NAMALWA (cell line): ENCODE measurements at places on chromosomes 4 and X.

DNA sequence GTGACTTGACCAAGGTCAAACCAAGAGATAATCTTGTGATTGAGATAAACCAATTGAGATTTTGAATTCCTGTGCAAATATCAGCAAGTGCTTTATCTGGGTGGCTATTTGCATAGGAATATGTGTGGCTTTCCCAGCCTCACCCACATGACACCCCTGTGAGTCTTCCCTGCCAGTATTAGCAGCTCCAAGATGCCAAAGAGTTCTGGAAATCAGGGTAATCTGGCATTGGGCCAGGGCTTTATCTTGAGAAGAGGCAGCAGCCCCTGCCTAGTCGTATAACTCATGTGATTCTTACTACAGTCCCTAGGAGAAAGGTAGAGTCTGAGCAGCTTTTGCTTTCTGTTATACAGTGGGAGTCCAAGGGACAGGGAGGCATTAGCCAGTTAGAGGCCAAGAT is 87.7 kb downstream of the RLIM start:
- DNase-seq: no peak

DNA sequence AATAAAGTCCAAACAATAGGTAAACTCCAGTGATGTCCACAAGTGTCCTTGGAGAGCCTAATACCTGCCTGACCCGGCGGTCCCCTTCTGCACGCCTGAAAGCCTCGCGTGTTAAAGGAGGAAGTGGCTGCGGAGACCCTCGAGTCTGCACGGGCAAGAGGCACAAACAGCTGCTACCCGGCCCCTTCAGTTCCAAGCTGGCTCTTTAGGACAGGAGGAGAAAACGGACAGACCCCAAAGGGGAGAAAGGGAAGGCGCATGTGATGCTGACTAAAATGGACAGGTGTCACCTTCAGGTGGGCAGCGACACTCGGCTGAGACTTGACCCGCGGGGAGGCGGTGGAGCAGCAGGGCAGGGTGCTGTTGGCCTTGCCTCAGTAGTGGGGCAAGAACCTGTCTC is 102.7 kb upstream of the TENM3 start:
- DNase-seq: no peak

DNA sequence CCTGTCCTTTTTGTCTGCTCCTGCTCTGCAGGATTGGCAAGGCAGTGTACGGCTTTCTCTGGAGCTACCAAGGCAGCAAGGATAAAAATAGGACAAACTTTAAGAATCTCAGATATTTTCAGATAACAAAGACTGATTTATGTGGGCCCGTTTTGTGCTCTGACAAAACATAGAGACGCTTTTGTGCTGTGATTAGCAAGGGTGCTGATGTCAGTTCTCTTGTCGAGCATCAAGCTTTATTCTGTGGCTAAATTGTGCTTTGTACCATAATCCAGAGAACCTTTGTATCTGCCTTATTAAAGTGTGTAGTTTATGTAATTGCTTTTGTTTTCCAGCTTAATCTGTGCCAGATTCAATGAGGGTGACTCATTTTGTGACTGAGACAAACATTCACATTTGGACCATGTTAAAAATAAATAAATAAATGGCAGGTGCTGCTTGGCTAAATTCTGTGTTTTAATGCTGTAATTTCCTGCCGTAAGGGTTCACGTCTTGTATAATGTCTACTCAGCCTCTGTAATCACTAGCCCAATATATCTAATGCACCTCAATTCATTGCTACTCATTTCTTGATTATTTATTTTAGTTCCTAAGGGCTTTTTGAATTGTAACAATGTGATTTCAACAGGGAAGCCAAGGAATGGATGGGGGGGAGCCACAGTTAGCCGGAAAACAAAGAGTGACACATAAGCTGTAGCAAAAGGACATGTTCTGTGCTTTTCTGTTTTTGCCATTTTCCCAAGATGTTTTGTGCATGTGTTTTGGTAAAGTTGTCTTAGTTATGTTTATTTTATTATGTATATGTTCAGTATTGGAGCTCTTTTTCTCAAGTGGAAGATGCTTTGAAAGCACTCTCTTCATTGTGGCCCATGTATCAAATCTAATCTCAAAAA is 75.1 kb downstream of the GAB1 start:
- DNase-seq: peak; percentile 81

- DNase-seq: no peak
Measured at GRCh38 chr4:140098455-140099160, 55.4 kb downstream of the MAML3 start.
